ENCODE measurements at places on chromosomes 5 and 9.

- DNase-seq = no peak
These were observed 112.4 kb downstream of the COL23A1 start for GRCh38 chr5:178477802-178478201.

DNA sequence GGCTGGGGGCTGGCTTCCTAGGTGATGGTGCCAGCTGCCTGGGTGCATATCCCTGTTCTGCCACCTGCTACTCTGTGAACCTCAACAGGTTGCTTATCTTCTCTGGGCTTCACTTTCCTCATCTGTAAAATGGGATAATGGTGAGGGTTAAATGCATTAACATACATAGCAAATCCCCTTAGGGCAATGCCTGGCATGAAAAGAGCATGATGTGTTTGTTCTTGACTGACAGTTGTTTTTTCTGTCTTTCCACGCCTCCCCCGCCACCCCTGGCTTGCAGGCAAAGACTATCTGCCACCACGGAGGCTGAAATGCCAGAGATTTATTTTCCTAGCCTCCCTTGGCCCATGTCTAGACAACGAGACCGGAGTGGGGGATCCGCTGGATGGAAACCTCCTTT is 280.5 kb downstream of the NSG2 start:
- DNase-seq = no peak

GRCh38 chr5:15002791-15003190 is 131.2 kb upstream of the ANKH start:
- no peak for DNase-seq

DNA sequence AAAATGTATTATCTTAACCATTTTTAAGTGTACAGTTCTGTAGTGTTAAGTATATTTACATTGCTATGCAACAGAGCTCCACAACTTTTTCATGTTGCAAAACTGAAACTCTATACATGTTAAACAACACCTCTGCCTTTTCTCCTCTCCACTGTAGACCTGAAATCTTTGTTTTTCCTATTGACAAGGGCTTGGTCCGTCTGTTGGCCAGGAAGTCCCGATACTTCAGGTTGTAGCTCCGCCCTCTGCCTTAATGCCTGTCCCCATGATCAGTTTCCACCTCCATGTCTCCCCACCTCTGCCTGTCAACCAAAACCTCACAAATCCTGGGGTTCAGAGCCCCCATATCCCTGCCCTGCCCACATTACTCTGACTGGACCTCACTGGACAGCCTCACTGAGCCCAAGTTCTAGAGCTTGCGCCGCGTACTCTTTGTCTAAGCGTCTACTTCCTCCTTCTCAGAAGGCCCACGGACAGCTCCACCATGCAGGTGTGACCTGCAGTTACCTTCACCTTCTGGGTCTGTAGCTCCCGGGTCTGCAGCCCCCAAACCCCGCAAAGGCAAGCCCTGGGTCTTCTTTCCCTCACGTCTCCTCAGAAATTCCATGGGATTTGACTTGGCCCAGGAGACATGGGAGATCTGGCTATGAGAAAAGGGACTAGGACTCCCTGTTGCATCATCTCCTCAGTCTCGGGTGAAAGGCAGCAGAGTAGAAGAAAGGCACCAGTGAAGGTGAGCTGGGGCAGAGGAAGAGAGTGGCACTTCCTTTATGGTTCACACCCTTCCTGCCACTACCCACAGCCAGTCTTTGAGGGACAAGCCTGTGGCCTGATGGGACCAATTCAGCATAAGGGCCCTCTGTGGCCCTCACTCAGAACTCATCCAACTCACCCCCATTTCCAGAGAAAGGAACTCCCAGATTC is 8.0 kb downstream of the GLIPR2 start:
- DNase-seq = no peak

GRCh38 chr9:93295456-93296076 is 111.6 kb downstream of the WNK2 start:
- no peak for DNase-seq

GRCh38 chr5:134794082-134794481 is 35.5 kb downstream of the DDX46 start:
- no peak for DNase-seq

DNA sequence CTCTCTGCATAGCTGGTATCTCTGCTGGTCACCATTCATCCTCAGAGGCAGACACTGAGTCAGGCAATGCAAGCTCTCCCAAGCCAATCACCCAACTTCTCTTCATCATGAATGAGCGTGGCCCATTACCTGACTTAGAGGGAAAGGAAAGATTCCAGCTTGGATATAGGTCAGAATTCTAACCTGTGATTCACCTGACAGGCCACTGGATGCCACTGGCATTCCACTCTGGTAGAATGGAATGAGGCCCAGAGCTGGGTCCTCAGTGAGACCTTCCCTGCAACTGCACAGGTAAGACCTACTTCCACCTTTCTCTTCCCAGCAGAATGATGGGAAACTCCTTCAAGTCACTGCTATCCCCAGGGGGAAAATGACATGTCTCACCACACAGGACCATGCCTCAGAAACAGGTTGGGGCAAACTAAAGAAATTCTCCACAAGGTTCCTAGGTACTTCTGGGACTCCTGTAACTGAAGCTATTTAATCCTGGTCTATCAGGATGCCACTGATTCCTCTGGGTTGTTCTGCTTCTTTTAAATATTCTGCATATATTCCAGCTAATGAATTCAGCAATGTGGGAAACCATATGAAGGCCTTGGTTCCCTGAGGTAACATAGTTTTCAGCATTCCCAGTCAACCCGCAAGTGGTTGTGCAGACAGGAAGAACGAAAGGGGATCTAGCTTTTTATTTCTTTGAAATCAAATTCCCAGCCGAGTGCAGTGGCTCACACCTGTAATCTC is 62.0 kb downstream of the SUSD1 start:
- no peak for DNase-seq

DNA sequence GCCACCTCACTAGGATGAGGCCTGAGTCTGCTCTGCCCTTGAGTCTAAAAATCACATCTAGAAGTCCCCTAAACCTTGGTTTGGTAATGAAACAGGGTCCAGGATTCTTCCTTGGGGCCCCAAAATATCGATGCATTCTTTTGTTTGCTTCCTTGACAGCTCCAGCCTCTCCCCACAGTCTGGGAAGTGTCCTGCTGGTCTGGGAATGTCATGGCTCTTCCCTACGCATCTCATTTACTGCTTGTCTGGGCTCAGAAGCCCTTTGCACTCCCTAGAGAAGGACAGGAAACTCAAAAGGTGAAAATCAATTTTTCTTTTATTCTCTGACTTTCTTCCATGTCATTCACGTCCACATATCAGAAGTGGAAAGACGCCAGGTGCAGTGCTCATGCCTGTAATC is 115.8 kb downstream of the DRD1 start:
- DNase-seq = no peak
